ENCODE measurements at places on chromosomes 11 and 22.

DNA sequence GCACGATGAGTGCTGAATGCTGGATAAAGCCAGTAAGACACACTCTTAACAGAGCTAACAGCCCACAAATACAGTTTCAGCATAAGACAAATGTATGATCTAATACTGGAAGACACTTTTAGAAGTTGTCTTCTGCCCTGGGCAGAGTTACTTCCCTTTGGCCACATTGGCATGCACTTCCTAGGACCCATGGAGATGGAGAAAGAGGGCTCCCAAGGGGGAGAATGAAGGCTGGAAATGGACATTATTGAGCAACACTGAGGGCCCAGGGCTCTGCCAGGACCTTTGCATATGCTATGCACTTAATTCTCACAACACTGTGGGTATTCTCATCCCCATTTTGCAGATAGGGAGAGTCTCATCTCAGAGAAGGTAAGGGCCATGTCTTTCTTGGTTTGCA lies 123.1 kb downstream of the ADAMTS15 start:
- no peak for DNase-seq

DNA sequence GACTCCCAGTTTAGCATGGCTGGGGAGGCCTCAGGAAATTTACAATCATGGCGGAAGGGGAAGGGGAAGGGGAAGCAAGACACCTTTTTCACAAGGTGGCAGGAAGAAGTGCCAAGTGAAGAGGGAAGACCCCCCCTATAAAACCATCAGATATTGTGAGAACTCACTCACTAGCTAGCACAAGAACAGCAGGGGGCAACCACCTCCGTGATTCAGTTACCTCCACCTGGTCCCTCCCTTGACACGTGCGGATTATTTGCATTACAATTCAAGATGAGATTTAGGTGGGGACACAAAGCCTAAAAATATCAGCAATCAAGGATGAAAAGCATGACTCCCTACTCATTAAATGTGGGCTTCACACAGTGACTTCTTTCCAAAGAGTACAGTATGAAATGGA lies 155.0 kb upstream of the CCDC90B start:
- DNase-seq, result no peak

DNA sequence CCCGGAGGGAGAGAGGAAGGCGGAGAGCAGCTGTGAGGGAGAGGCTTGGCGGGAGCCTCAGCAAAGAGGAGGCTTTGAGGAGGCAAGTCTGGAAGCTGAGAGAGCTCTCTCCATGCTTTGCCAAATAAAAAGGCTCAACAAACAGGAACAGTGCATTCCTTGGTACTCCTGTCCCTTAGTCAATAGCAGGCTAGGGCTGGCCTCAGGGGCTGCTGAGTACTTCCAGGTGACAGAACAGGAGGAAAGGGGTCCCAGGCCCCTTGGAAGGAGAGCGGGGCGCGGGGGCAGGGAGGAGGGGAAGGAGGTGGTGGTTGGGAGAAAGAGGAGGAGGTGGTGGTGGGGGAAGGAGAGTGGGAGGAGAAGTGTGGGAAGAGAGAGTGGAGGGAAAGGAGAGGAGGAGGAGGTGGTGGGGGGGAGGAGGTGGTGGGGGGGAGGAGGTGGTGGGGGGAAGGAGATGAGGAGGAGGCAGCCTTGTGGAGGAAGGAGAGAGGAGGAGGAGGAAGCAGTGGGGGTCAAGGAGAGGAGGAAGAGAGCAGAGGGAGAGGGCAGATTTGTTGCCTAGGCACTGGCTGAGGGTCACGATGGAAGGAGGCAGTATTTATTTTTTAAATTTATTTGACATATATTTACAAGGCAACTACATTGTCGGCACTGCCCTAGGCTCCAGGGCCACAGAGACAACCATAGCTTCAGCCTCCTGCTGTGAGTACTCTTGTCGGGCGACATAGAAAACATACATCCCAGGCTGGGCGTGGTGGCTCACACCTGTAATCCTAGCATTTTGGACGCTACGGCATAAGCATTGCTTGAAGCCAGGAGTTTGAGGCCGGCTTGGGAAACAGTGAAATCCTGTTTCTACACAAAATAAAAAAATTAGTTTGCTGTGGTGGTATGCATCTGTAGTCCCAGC lies 74.2 kb upstream of the ZBED5 start:
- no peak for DNase-seq

DNA sequence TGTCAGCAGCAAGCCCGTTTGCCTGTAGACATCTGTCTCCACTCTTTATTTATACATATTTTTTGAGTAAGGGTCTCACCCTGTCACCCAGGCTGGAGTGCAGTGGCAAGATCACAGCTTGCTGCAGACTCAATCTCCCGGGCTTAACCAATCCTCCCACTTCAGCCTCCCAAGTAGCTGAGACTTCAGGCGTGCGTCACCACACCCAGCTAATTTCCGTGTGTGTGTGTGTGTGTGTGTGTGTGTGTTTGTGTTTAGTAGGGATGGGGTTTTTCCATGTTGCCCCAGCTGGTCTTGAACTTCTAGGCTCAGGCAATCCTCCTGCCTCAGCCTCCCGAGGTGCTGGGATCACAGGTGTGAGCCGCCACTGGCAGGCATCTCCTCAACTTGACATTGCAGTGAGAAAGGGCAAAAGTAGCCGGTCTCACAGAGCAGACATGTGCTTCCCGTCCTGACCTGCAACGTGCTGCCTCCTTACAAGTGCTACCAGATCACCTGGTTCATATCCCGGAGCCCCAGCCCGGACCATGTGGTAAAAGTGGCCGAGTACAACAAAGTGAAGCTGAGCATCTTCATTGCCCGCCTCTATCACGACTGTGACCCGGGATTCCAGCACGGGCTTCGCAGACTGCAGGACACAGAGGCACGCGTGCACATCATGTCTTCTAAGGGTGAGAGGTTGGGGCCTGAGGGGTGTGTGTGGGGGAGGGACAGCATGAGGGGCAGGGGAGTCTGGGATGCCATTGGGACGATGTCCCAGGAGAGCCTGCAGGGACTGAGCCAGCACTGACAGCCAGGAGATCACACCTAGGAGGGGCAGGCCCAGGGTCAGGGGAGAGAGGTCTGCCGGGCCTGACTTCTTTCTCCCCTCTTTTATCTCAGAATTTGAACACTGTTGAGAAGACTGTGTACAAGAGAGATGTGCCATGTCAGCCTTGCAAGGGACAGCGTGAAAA lies 5.6 kb upstream of the APOBEC3H start:
- DNase-seq, result no peak

- DNase-seq, result no peak
Measured at GRCh38 chr22:44535362-44536095, 37.5 kb upstream of the RTL6 start.

DNA sequence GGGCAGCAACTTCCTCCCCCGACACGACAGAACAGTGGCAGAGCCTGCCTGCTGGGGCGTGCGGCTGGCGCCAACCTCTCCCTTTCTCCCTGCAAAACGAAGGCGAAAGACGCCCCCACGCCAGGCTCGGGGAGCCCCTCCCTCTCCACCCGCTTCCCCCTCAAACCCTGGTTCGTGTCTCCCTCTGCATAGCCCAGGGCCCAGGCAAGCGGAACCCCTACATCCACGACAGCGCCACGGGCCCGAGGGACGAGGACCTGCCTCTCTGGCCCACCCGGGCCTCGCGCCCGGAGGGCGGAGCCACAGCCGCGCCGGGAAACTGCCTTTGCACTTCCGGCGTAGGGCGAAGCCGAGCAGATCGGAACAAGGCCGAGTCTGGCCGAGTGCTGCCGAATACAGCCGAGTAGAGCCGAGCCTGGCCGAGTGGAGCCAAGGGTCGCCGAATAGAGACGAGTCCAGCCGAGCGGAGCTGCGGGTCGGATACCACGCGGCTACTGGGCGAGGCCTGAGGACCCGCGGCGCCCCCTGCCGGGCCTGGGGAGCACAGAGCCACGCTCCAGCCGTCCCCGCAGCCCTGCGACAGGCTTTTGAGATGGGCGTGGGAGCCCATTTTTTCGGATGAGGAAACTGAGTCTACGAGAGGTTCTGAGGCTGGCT lies 11.2 kb upstream of the C1QTNF6 start:
- peak; percentile 98 for DNase-seq

DNA sequence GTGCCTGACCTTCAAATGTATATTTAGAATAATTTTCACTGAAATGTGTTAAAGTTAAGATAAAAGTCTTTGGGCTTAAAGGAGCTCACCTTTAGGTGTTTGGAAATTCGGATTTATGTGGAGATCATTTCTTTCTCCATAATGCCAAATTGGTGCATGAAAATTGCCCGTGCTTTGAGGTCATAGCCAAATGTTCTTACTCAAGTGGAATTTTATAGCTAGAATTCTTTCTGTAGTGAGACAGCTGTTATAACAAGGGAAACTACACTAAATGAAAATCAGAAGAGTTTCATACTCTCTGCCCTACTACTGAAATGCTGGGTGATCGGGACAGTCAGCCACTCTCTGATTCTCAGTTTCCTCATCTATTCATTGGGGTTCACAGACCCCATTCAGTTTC lies 89.5 kb upstream of the DBX1 start:
- no peak for DNase-seq

- DNase-seq, result no peak
Measured at GRCh38 chr11:15918212-15918611, 438.1 kb downstream of the SOX6 start.

- no peak for DNase-seq
Measured at GRCh38 chr11:130022799-130023198, 20.2 kb upstream of the PRDM10 start.

DNA sequence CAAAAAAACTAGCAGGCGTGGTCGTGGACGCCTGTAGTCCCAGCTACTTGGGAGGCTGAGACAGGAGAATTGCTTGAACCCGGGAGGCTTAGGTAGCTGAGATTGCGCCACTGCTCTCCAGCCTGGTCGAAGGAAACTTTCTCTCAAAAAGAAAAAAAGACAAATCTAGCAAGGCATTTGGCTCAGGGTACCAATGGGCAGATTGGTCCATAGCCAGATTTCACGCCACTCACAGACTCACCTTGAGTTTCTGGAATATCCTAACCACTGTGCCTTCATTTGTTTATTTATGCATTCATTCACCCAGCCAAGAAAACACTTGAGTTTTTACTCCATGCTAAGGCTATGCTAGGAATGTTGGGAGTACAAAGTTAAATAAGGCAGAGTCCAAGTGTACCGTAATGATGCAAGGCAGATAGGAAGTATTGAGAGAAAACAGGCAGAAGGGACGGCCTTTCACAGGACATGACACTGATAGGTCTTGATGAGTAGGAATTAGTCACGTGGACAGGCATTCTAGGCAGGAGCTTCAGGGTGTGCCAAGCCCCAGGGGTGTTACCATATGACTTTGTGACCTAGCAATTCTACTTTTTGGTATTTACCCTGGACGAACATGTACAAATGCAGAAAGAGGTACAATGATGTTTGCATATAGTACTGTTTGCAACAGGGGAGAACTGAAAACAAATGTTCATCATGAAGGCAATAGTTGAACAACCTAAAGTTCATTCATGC lies 3.0 kb upstream of the PACSIN3 start:
- no peak for DNase-seq

GRCh38 chr11:62108971-62109404 lies 14.8 kb upstream of the INCENP start:
- no peak for DNase-seq

- no peak for DNase-seq
Measured at GRCh38 chr22:25485626-25486545, 78.6 kb upstream of the GRK3 start.

DNA sequence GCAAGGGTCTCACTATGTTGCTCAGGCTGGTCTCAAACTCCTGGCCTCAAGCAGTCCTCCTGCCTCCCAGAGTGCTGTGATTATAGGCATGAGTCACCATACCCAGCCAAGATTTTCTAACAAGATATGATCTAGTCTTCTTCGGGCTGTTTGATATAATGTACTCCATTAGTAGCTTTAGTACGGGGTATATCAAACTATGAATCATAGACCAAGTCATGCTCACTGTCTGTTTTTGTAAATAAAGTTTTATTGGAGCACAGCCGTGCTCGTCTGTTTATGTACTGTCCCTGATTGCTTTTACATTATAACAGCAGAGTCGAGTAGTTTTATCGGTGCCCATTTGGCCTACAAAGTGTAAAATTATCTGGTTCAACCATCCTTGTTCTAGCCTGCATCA lies 43.9 kb upstream of the GRIK4 start:
- no peak for DNase-seq

- no peak for DNase-seq
Measured at GRCh38 chr11:125778728-125779127, at the start of gene PATE2. Gene PATE2, minus strand, starts transcription at chr11:125778828. Its CDS starts 55 bp downstream, at chr11:125778773.

DNA sequence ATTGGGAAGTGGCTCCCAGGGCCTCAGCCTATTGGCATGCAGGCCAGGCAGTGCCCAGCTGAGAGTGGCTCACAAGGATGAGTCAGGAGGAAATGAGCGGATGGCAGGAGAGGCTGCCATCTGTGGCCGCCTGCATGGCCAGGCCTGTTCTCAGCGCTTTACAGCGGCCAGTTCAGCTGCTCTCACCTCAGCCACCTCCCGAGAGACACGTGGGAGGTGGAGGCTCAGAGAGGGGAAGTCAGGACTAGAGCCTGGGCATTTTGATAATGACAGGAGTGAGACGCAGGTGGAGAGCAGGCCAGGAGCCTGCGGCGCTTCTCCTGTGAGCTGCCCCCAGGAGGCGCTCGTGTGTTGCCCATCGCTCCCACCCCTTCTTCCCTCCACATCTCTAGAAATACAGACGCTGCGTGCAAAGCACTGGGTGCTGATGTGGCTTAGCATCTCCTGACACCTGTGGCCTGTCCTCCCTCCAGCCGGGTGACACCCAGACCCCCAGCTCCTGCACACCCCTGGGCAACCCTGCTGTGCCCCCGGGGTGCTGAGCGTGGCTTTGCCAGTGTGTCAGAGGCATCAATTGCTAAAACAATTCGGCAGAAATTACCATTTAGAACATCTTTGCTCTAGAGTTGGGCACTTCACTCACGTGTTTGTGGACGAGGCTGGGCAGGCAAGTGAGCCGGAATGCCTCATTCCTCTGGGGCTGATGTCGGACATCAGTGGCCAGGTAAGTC lies 21.4 kb upstream of the PANX2 start:
- peak; percentile 55 for DNase-seq

DNA sequence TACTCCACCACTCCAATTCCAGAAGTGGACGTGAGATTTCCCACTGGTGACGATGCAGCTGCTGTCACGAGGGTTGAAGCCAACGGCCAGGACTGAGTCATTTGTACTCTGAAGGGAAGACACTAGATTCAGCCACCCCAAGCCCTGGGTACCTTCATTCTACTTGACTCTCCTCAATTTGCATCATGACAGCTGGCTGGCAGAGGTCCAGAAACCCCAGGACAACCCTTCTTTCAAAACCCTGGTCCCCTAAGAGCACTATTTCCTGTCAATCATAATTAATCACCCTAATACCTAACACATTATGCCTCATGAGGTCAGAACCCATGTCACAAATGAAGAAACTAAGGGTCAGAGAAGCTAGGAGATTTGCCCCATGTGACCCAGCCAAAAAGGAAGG lies 4.9 kb downstream of the EML3 start:
- no peak for DNase-seq

- DNase-seq, result no peak
Measured at GRCh38 chr11:95138448-95138847, 48.8 kb downstream of the ENDOD1 start.

DNA sequence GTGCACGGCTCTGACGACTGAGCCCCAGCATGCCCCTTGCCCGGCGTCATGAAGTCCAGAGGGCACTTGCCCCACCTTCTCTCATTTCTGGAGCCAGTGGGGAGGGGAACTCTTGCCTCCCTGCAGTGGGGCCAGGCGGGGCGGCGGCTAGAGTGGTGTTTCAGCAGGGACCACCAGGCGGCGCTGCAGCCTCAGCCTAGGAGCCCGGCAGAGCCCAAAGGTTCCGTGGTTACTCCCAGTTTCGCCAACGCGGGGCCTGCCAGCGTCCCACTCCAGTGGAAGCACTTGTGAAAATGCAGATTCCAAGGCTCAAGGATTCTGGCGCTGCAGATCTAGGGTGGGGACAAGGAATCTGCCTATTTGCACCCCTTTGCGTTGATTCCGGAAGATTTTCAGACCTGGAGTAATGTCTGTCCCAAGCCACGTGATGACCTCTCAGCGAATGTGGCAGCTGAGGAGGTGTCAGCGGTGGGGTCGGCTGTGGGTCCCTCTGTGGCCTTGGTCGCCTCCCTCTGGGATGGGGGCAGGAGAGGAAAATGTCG lies 55.7 kb downstream of the CD82 start:
- peak; percentile 35 for DNase-seq
